ENCODE measurements at places on chromosomes 13 and 19.
A peak's percentile ranks its signal among the peaks of the same experiment; 100 is the strongest.

DNA sequence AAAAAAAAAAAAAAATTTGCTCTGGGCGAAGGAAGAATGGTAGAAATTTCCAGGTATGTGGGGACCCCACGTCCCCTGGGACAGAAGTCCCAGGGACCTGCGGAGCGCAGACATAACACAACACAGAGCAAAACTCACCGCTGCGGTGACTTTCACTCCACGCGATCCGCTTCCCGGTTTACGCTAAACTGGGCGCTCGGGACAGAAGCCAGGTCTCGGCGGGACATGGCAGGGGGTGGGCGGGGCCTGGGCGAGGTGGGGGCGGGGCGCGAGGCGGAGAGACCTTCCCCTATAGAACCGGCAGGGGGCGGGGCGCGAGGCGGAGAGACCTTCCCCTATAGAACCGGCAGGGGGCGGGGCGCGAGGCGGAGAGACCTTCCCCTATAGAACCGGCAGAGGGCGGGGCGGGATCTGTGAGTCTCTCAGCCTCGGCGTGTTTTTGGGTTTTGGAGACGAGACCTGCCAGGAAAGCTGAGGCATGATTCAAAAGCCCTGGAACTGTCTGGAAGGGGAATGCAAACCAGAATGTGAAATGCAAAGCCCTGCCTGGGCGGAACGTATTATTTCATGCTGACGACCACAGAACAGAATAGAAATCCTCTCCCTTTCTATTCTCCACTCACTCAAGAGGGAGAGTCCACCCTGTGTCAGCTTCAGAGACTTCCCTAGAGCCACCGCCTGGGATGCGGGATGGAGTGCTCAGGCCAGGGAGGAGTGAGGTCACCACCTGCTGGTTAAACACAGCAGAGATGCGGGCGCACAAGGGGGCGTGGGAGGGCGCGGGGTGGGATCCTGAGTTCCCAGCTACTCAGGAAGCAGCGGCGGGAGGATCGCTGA, 20.2 kb upstream of the ERVV-1 start:
- peak; percentile 19 for DNase-seq

DNA sequence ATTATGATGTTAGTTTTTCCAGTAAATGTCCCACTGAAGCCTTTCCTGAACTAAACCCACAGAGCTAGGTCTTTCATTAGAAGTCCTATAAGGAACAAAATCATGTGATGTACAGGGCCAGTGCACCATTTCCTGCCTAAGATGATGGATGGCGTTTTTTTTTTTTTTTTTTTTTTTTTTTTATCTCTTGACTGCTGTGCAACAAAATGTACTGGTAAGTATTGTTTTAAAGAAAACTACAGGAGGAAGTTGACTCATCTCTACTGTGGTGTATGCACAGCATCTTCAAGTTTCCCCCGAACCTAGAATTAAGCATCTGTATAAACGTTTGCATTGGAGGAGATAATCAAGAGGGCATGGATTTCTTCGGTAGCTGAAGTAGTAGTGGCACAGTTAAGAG, 197.5 kb downstream of the NBEA start:
- DNase-seq = no peak

- DNase-seq = no peak
These were observed 23.6 kb downstream of the ZNF541 start for GRCh38 chr19:47549261-47549862.

- no peak for DNase-seq
These were observed 6.7 kb downstream of the NAPSA start for GRCh38 chr19:50358483-50359327.

GRCh38 chr13:65532231-65532630, 1697.9 kb downstream of the PCDH9 start:
- DNase-seq = no peak

DNA sequence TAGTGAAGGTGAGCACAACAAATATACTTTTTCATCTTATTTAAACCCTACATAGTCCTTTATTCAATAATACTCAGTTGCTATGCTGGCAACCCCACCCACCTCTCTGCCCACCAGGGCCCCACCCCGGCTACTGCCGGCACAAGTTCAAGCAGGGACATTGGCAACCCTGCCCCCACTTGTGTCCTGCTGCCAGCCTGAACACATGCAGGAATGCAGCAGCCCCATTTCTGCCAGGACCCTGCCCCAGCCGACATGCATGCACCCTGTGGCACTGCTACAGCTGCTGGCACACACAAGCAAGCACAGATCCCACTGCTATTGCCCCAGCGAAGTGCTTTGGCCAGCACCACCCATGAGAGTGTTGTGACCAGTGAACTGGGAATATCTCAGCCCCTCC, 289.8 kb downstream of the COG6 start:
- no peak for DNase-seq

DNA sequence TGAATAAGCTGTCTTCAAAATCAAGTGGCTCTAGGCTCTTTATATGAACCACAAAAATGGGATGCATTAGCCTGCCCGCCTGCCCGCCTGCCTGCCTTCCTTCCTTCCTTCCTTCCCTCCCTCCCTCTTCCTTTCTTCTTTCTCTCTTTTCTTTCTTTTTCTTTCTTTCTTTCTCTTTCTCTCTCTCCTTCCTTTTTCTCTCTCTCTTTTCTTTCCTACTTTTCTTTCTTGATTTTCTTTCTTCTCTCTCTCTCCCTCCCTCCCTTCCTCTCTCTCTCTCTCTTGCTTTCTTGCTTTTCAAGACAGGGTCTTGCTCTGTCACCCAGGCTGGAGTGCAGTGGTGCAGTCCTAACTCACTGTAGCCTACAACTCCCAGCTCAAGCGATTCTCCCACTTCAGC, 26.9 kb downstream of the F2RL3 start:
- DNase-seq = no peak

Data from forelimb muscle (tissue), 1 donor.